ENCODE measurements at places on chromosomes 3 and 15. TPM values are rescaled to one million over a fixed set of nuclear protein-coding genes. Genes with fewer than 3 reads are reported as not detected.

DNA sequence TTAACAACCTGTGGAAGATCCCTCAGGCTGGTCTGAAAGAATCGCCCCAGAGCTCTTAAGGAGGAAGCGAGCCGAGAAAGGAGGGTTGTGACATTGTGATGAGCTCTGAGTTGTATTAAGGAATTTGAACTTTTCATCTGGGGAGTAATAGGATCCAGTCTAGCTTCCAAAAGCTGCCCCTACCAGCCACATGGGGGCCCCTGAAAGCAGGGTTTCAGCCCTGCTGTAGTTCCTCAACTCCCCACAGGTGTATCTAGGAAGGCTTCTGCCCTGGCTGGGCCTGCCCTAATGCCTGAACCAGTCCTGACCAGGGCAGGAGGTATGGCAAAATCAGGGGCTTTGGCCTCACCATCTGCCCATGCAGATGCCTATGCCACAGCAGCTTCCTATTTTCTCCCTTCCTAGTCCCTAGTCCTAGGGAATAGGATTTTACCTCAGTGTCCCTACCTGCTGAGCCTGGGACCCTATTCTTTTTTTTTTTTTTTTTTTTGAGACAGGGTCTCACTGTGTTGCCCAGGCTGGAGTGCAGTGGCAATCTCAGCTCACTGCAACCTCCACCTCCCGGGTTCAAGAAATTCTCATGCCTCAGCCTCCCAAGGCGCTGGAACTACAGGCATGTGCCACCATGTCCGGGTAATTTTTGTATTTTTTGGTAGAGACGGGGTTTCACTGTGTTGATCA lies 5.0 kb upstream of the AP3S2 start:
- peak; percentile 40 for DNase-seq

DNA sequence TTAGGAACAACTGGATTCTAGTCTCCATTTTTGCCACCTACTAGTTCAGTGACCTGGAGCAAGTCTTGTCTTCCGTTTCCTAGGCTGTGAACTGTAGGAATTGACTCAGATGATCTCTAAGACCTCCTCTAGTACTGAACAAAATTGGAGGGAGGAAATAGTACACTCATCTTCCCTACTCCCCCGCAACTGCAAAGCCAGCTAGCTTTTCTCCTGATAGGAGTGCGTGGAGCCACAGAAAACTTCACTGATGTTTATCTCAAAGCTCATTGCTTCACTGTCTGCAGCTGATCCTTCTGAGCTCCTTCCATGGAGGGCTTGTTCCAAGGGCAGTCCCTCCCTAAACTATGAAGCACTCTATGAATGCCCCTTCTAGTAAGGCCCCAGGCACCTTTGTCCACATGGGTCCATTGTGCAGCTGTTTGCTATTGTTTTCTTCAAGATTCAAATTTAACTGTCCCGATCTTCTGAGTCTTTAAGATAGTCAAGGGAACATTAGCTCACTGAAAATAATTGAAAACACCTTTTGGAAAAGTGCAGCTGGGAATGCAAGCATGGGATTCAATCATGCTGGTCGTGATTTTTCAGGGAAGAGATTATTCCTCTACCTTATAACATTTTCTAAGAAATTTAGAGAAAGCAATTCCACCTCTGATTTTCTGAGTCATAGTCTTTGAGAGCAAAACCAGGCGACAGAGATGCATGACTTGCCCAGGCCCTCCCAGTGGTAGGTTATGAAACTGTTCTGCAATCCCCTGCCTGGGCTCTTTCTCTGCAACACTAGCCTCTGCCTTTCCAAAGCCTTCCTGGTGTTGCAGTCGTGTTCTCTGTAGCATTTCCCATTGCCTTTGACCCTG lies 24.3 kb downstream of the FILIP1L start:
- no peak for DNase-seq

- no peak for DNase-seq
These were observed 103.7 kb downstream of the MEX3B start for GRCh38 chr15:81942157-81942556.

DNA sequence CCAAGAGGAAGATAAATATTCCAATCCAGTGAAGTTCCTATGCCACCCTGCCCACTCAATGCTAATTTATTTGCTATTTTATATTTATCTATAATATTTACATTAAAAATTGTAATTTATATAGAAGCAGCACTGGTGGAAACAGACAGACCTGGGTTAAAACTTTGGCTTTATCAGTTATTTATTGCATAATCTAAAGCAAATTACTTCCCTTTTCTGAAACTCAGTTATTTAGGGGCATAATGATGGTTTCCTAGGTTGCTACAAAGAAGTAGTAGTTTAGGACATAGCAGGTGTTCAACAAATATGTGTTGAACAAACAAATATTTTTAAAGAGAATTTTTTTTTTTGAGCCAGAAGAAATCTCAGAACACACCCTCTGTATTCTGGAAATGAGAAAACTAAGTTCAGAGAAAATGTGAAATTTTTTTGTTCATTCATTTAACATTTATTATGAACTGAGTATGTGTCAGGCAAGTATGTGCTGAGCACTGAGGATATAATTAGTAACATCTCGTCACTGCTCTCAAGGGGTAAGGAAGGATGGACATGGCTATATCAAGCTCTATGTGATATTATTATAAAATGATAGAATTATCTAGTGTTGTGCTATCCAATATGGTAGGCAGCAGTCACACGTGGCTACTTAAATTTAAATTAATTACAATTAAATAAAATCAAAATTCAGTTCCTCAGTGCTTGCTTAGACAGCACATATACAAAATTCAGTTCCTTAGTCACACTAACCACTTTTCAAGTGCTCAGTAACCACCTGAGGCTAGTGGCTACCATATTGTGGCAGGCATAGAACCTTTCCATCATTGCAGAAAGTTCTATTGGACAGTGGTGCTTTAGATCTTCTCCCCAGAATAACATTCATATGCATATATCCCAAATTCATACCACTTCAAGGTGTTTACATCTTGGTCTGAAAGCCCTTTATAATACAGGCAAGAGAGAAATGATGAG lies 7.0 kb upstream of the UBE2Q2 start:
- DNase-seq = no peak

Gene TXNRD3
- total RNA-seq = 6.2 TPM

Gene DCLK3
- not detected for total RNA-seq

Data from naive thymus-derived CD8-positive, alpha-beta T cell (primary cell).